ENCODE measurements at places on chromosomes 3 and 15. TPM values are rescaled to one million over a fixed set of nuclear protein-coding genes. Genes with fewer than 3 reads are reported as not detected.

GRCh38 chr3:32837789-32838188, 20.0 kb downstream of the TRIM71 start:
- DNase-seq: no peak

DNA sequence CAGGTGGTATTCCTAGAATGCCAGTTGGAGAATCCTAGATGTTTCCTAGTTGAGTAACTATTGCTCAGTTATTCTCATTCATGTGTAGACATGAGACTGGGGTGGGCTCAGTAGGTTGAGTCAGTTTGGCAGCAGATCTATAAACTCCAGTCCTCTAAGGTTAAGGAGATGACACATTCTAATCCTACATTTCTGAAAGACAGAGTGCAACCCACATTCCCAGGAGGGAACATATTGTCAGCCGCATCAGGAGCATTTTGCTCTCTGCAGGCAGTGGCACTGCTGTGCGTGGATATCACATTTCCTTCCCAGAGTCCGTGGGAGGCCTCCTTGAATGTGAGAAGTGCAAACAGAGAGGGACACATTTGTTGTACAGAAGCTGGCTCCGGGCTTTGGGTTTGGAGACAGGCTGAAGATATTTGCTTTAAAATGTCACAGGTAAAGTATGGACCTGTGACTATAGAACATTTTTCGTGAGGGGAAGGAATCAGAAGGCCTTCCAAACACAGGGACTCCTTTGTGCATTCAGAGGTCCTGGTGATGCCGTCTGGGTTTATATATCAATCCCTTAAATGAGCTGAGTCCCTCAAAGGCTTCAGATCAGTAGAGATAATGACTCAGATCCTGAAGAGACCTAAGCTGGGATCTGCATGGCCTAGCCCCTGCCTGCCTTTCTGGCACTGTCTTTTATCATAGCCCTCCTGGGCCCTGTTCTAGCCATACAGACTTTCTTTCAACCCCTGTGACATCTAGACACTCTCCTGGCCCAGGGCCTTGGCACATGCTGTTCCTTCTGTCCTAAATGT, 156.5 kb downstream of the CADPS start:
- no peak for DNase-seq

GRCh38 chr15:33005582-33005981, 188.9 kb downstream of the FMN1 start:
- no peak for DNase-seq

GRCh38 chr15:45674677-45675076, 39.8 kb downstream of the SQOR start:
- no peak for DNase-seq

GRCh38 chr3:155158346-155159037, 78.4 kb downstream of the MME start:
- no peak for DNase-seq

DNA sequence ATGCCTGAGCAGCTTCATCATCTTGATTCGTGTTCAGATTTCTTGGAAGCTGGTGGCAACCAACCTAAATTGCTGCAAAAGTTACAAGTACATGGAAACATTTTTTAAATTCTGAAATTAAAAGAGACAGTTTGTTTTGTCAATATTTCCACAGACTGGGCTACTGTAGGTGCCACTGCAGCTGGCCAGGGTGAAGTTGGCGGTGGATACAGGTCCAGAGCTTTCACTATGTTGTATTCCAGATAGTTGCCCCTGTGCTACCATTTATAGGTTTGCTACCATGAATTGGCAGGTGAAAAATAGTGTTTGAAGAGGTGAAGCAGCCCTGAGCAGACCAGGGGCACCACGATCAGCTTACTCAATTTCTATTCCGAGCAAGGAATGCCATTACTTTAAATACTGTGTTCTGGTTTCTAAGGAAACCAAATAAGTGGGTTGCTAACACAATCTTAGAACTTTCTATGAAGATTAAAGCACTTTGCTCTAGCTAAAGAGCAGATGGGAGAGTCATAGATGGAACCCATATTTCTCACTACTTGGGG, 21.2 kb upstream of the SHC4 start:
- DNase-seq: no peak

DNA sequence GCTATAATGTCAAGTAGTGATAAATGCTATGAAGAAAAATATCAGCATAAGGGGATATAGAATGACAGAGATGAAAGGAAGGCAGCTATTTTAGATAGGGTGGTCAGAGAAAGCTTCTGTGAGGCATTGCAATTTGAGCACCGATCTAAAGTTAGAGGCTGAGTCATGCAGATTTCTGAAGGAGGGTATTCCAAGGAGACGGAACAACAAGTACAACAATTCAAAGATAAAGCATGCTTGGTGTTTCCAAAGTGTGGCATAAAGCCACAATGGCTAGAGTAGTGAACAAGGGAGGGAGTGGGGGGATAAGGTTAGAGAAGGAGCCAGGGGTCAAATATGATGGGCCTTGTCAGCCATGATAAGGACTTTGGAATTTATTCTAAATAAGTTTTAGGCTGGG, 71.9 kb downstream of the PFN2 start:
- no peak for DNase-seq

DNA sequence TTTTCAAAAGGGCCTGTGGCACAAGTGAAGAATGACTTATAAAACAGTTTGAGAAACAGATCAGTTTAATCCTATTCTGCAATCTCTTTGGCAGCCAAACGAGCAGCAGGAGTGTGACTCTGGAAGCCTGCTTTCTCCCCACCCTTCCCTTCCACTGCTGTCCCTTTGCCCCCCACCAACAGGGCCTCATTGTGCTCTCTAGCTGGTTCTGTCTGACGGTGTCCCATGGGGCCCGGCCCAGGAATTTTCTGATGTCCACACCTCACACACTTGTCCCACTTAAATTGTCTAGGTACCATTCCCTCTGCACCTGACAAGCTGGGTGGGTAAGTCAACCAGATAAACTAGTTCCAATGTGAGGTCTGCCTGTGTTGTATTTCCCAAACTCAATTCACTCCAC, 16.4 kb downstream of the SLCO2A1 start:
- DNase-seq: no peak

DNA sequence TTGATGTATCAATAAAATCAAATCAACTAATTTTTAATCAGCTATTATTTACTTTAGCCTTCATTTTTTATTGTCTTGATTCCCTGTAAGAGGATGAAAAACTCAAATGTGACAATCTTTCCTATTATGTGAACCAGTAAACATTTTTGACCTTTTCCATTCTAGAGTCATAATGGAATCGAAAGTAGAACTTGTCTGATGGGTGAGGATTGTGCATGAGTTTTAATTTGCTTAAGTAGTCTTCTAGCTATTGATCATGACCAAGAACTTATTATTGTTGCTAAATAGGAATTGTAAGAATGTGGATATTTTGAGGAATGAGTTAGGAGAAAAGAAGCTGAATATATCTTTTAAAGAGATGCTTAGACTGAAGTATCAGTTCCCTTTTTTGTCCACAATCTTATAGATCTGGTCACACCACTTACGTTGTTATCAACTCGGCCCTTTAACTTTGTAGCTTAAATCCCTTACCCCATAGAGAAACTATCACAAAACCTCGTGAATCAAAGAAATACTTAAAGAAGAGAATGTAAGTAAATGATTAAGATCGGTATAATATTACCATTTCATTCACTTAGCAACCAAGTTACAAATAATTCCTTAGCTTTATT, 147.3 kb downstream of the TP63 start:
- DNase-seq: no peak

DNA sequence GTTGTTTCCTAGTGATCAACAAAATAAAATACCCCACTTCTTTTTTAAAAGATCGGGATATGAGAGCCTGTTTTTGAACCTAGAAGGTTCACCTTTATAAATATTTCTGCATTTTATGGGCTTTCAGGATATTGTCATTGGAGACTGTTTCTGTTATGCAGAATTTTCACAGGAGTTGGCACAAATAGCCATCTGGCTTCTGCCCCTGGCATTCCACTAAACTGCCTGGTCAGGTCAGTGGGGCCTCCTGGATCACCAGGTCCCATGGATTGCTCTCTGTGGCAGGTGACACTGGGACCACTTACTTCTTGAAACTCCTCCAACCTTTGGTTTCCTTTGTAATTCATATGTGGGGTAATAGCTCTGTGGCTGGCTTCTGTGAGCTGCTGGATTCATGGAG, 25.5 kb upstream of the POLR2M start:
- DNase-seq: no peak

DNA sequence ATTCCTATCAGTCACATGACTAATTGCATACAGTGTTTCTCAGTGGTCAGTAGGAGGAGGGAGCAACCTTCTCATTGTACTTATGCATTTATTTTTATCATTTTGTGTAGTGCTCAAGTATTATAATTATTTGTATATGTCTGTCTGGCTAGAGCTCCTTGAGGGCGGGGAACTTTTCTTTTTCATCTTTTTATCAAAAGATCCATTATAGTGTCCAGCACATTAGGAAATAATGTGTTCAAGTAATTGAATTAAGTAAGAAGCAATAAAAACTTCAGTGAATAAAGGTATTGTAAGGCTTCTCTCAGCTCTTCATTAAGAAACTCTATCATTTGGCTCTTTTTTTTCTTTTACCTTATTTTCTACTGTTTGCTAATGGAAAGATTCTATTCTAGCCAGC, 18.8 kb downstream of the FGF7 start:
- DNase-seq: no peak

DNA sequence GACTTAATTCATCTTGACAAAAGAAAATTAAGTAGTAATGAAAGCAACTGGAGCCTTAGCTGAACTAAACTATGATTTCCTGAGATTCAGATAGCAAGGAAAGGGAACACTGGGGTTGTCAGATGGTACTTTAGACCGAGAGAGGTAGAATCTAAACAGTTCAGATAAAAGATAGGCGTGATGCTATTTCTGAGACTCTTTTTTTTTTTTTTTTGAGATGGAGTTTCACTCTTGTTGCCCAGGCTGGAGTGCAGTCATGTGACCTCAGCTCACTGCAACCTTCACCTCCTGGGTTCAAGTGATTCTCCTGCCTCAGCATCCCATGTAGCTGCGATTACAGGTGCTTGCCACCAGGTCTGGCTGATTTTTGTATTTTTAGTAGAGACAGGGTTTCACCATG, 279.9 kb upstream of the UMPS start:
- DNase-seq: no peak

- DNase-seq: no peak
Measured at GRCh38 chr15:80265021-80265420, 13.0 kb upstream of the CTXND1 start.

DNA sequence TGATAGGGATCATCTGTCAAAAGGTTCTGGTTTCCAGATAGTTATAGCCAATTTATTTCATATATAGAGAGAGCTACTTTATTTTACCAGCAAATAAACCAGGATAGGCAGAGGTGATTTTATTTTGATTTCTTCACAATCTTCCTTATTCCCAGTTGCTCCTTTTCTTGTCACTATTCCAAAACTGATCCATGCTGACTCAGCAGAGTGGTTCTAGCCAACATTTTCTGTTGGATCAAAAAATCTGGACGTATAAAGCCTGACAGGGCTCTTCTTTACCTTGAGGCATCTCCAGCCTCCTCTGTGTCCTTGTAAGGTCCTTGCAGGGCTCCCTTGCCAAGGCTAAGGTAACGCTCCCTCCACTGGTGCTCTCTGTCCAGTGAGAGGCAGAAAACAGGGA, 15.8 kb downstream of the HDC start:
- DNase-seq: no peak

The WDR93 gene
- not detected for total RNA-seq

The CTXN2 gene
- total RNA-seq: not detected

The RTP4 gene
- total RNA-seq: not detected

The GABRB3 gene
- 89.0 TPM for total RNA-seq

The ESYT3 gene
- total RNA-seq: 10.9 TPM

Data from H7 (cell line).